ENCODE measurements at places on chromosomes 16 and 17.

DNA sequence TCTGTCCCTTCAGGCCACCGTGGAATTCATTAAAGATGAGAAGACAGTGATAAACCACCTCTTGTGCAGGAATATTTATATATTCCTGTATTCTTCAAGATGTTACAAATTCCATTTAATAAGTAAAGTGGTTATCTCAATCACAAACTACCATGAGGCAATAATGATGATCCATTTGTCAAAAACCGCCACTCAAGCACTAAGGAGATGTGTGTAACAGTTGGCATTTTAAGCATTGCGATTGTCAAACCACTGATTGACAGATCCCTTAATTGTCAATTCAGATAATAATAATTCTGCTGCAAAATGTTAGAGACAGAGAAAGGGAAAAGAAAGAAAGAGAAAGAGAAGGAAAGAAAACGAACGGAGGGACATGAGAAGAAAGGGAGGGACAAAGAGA is 476.1 kb upstream of the RBFOX1 start:
- DNase-seq, result no peak

DNA sequence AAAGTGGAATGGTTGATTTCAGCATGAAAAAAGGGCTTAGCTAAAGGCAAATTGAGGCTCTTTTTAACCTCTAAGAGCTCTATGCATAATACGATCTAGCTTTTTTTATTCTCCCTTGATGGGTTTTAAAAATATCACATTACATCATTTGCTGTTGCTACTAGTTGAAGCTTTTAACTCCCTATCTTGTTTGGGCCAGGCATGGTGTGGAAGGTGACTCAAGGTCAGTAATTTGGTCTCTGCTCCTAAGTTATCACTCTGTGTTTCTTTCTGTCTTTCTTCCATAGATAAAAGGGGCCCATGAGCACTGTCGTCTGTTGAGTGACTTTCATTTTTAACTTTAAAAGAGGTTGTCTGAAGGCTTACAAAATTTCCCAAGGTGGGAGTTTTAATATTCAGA is 58.1 kb upstream of the GOT2 start:
- no peak for DNase-seq

GRCh38 chr17:68011199-68011665 is 15.0 kb upstream of the C17orf58 start:
- DNase-seq, result no peak

DNA sequence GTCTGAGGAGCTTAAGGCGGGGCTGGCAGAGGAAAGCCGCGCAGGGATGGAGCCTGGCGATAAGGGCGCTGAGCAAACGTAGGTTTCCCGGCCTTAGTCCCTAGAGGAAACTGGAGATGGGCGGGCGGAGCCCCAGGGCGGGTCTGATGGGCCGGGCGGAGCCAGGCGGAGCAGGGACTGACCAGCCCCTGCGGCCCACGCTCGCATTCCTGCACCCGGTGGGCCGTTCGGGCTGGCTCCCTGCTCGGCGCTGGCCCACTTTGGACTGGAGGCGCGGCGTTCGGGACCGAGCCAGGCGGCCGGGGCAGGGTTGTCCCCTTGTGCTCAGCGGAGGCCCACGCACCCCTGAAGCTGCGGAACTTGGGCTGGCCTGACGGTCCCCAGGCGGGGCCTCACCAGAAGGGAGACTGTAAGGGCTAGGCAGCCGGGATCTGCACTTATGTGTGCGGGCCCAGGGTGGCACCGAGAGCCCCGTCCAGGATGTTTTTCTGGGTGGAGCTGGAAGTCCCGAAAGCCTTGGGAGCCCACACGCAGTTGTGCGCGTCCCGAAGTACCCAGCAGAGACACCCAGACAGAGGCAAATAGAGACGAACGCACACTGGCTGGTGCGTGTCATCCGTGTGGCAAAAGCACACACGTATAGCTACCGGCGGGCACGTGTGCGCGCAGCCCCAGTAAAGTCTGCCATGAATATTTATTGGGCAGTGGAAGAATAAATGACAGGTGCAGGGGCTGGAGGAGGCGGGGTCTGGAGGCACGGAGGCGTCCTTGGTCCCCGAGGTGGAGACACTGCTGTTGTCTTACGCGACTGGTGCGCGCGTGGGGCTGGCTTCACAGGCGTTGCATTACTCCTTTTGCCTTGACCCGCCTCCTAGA is 1.4 kb downstream of the PYDC1 start:
- no peak for DNase-seq

- no peak for DNase-seq
Measured at GRCh38 chr17:43412166-43412565, 13.4 kb downstream of the ARL4D start.

DNA sequence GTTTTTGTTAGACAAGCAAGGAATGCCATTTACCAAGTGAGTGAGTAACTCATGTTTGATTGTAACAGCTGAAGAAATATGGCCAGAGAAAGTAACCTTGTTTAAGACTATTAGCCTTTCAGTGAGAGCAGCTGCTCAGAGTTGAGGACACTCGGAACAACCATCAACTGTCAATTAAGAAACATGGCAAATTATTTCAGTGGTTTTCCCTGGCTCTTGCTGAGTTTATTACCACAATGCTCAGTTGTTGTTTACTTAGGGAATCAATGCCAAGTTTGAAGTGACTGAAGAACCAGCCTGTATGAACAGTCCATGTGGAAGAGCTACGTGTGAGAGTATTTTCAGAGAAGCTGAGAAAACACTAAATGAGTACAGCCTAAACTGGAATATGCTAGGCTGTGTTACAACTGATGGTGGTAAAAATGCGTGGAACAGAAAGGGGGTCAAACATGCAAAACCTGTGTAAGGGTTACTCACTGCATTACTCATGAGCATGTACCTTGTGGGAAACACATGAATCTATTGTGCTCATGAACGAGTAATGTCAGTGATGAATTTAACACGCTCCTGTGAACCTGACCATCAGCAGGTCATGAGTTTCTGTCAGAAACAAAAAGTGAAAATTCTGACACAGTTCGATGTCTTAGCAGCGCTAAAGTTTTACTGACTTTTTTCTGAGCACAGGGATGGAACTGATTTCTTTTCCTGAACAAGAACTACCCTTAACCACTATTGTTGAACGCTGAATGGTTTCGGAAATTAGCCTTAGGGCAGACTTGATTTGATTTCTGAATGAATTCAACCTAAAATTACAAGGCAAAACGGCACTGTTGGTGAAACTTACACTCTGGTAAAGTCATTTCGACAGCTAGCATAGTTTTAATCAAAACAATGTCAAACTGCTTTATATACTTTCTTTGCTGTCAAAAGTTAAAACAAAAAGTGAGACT is 33.5 kb downstream of the GNA13 start:
- no peak for DNase-seq

DNA sequence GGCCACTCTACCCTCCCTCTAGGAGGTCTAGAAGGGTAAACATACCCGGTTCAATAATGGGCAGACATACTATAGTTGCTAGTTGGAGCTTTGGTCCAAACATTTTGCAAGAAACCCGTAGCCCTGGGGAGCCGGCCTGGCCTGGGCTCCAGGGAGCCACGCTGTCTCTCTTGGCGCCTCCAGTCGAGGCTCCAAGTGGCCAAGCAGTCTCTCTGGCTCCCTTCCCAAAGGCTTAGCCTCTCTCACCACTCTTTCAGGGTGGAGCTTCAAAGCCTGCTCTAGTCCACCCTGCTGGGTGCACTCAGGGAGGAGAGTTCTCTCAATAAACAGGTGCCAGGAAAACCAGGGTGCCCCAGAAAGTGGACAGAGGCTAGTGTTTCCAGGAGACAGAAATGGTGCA is 32.2 kb downstream of the RCVRN start:
- no peak for DNase-seq

DNA sequence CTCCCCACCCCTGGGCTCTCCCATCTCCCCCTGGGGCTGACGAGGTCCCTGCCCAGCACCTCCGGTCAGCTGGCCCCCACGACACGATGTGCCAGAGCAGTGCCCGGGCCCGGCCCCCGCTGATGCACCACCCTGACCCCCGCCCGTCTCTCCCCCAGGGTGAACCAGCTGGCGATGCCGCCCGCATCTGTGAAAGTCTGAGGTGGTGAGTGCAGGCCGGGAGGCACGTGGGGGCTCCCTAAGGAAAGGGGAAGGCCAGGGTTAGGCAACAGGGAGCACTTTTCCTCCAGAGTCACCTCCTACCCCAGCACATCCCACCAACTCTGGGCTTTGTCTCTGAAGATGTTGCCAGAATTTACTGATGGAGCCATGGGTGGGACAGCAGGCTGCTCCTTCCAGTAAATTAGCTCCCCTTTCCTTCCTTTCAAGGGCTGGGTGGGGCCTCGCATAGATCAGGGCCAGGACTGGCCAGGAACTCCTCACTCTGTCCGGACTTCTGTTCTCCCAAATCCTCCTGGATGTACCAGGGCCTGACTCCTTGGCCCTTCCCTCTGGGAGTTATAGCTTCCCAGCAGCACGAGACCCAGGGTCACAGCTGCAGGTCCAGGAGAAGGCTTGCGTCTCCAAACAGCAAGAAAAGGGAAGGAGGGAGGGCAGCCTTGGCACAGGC is 18.3 kb downstream of the MYBBP1A start:
- no peak for DNase-seq

DNA sequence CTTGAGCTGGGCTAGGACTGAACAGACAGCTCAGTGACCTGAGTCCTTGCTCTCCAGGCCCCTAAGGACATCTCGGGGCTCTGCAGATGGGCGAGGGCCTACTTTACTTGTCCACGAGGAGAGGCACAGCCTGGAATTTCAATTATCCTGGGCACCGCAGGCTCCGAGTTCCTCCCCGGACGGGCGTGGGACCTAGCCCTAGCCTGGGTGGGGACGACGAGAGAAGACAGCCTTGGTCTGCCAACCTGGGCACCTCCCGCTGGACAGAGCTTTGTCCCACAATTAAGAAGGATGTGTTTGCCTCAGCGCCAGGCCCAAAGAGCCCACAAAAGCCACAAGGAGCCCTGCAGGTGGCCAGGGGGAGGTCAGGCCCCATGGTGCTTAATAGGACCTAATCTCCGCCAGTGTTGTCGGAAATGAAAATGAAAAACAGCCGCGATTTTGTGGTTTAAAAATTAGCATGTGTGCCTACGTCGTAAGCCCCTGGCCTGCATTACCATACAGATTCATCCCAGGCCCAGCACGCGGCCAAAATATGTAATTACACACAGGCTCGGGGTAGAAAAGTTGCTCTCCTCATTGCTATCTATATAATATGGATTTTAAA is 51.4 kb upstream of the LHX1 start:
- DNase-seq, result no peak

GRCh38 chr17:27319541-27320221 is 25.8 kb downstream of the WSB1 start:
- DNase-seq, result peak; percentile 79

DNA sequence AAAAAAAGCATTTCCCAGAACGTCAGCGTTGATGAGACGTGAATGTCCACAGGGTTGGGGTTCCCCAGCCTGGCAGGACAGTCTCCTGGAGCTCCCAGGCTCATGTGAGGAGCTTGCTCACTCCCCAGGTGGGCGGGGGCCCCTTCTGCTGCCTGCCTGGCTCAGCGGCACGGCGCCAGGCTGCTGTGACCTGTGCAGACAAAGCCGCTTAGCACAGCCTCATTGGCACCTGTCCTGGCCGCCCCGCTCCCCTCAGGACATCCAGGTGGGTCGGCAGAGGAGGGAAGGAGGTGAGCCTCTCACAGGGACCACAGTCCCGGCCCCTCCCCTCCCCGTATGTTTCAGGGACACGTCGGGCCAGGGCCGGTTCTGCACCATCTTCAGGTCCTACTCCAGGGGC is 12.9 kb upstream of the WFIKKN1 start:
- no peak for DNase-seq

- DNase-seq, result no peak
Measured at GRCh38 chr17:40813804-40814203, 8.6 kb downstream of the KRT10 start.

DNA sequence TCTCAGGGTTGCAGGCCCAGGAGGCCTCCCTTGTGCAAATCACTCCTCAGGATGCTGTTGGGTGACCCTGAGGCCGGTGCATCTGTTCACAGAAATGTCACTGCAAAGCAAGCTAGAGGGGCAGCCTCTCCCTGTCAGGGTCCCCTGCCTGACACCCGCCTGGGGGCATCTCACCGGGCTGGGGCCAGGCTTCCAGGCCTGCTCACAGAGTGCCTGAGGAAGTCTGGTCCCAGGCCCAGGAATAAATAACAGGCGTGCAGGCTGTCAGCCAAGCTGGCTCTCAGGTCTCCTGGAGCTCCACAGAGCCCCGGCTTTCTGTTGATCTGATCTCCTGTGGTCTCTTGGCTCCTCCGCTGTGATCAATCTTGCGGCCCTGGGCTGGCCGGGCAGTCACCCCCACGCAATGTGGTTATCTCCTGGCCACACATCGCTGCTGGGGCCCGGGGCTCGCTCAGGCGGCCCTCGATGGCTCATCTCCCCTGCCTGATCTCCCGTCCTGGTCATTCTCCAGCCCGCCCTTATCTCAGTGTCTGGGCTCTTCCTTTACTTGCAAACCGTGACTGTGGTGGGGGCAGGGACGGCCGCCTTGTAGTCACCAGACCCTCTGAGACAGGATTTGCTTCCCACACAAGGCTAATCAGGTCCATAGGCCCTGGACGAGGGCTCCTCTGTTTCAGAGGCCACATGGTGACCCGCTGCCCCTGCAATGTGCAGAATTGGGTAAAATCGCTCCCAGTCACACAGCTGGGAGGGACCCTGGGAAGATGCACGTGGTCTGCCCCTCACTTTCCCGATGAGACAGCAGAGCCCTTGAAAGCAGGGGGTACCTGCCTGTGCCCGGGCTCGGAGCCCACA is 231.2 kb upstream of the GSE1 start:
- no peak for DNase-seq

DNA sequence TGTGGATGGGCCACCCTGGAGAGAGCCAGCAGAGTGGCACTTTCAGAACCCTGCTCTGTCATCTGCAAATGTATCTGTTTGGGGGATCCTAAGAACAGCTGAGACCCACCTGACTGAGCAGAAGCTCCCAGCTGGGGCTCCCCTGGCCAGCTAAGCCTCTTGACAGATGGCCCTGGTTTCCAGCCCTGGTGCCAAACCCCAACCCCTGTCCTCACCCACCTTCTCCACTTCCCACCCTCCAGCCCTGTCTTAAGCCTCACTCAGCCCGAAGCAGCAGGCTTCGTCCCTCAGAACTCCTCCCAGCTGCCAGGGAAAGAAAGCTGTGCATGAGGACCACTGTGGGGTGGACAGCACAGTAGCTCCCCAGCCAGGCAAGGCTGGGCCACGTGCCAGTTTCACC is 3.5 kb upstream of the KRT9 start:
- DNase-seq, result no peak

DNA sequence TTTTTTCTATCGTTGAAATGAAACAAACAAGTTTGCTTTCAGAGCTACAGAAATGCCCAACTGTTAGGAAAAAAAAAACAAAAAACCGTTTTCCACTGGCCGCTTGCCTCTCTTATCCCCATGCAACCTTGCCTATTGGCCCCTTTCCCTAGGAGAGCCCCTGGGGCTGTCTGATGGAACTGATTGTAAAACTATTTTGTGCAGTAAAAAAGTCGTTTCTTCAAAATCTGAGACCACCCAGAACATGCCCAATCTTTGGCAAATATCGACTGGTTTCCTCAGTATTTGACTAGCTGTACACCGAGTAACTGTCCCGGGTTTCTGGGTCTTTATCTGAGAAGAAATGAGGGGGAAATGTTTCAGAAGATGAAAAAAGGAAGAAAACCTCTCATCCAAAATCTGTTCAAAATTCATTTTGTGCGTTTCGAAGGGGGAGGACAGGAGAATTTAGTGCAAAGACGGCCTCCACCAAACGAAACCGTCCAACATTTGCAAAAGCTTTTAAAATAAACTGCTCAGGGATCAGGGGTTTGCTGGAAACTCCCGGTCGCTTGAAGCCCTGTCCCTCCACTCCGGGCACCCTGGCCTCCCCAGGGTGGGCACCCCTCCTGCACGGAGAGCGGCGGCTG is 1.1 kb upstream of the GNAO1 start:
- DNase-seq, result no peak

GRCh38 chr17:77827511-77827910 is 131.0 kb upstream of the TNRC6C start:
- no peak for DNase-seq

GRCh38 chr16:85984947-85985451 is 86.0 kb downstream of the IRF8 start:
- peak; percentile 36 for DNase-seq

Measured in hindlimb muscle (tissue), 1 donor.